Endodermal cell (in vitro differentiated cells): ENCODE measurements at places on chromosomes 12 and 14. TPM values are rescaled to one million over a fixed set of nuclear protein-coding genes. Genes with fewer than 3 reads are reported as not detected.

- no peaks in the 10 kb centered on the region for H3K27me3 ChIP-seq
- no peaks in the 10 kb centered on the region for H3K4me1 ChIP-seq
- DNase-seq: no peak
- no peak overlapping the region for H3K27ac ChIP-seq
- H3K36me3 ChIP-seq: no peaks in the 10 kb centered on the region
Observed at GRCh38 chr12:47611906-47612305, 93.9 kb downstream of the RPAP3 start.

- H3K27ac ChIP-seq: no peak overlapping the region
- no peaks in the 10 kb centered on the region for H3K36me3 ChIP-seq
- H3K27me3 ChIP-seq: no peaks in the 10 kb centered on the region
- no peak overlapping the region for H3K4me3 ChIP-seq
- peaks cover 8% of the 10 kb centered on the region for H3K4me1 ChIP-seq
Observed at GRCh38 chr12:51528852-51529650, 62.0 kb upstream of the SCN8A start.

Gene RNU4-1
- 2,533 to 4,032 TPM (median 3,132 TPM) in 3 replicates for total RNA-seq

GRCh38 chr12:100720016-100720654 is 74.4 kb upstream of the ANO4 start:
- no peak overlapping the region for H3K27ac ChIP-seq
- peaks cover 35% of the 10 kb centered on the region for H3K27me3 ChIP-seq
- no peak overlapping the region for H3K4me3 ChIP-seq

- H3K27me3 ChIP-seq: peaks cover 8% of the 10 kb centered on the region
- no peaks in the 10 kb centered on the region for H3K36me3 ChIP-seq
- DNase-seq: no peak
- H3K27ac ChIP-seq: no peak overlapping the region
Observed at GRCh38 chr14:62126879-62127478, 364.8 kb downstream of the SNAPC1 start.

GRCh38 chr14:93106541-93107156 is 9.1 kb downstream of the ITPK1 start:
- no peaks in the 10 kb centered on the region for H3K4me1 ChIP-seq
- no peak overlapping the region for H3K27ac ChIP-seq
- no peak for DNase-seq
- H3K27me3 ChIP-seq: no peaks in the 10 kb centered on the region
